ENCODE measurements at places on chromosomes 2 and 18.
A peak's percentile ranks its signal among the peaks of the same experiment; 100 is the strongest.

GRCh38 chr2:70733646-70734180 is 34.3 kb downstream of the ADD2 start:
- H3K4me3 ChIP-seq, result no peak overlapping the region
- H3K27me3 ChIP-seq, result peaks cover 5% of the 10 kb centered on the region
- DNase-seq, result no peak
- H3K27ac ChIP-seq, result no peak overlapping the region
- no peaks in the 10 kb centered on the region for H3K36me3 ChIP-seq
- no peaks in the 10 kb centered on the region for H3K4me1 ChIP-seq

DNA sequence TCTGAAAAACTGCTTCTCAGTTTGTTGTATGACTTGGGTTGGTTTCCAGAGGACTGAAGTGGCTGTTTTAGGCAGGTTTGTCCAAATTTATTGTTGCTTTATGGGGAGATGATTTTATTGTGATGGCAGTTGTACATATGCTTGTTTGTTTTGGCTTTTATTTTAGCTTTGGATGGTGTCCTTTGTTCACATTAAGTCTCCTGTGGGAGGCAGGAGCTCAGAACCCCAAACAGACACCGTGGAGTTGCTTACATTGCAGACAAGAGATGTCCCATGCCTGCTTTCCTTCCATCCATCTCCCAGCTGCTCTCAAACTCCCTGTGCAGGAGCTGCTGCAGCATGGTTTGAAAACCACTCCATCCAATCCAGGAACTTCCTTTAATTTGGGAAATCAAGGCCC is 414.7 kb downstream of the LPIN1 start:
- H3K4me1 ChIP-seq, result no peaks in the 10 kb centered on the region
- no peaks in the 10 kb centered on the region for H3K36me3 ChIP-seq
- H3K4me3 ChIP-seq, result no peak overlapping the region
- H3K27ac ChIP-seq, result no peak overlapping the region
- no peak for DNase-seq

GRCh38 chr2:10934979-10935350 is 23.2 kb downstream of the KCNF1 start:
- no peak overlapping the region for H3K27ac ChIP-seq
- no peak overlapping the region for H3K4me3 ChIP-seq
- H3K4me1 ChIP-seq, result no peaks in the 10 kb centered on the region

DNA sequence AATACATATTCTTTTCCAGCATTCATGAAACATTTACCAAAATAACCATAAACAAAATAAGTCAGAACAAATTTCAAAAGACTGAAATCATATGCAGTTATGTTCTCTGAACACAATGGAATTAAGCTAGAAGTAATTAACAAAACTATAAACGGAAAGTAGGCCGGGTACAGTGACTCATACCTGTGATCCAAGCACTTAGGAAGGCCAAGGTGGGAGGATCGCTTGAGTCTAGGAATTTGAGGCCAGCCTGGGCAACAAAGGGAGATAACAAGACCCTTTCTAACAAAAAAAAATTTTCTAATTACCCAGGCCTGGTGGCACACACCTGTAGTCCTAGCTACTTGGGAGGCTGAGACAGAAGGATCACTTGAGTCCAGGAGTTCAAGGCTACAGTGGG is 14.9 kb downstream of the ATAD2B start:
- H3K4me3 ChIP-seq, result no peak overlapping the region
- H3K36me3 ChIP-seq, result no peaks in the 10 kb centered on the region
- no peak for DNase-seq

DNA sequence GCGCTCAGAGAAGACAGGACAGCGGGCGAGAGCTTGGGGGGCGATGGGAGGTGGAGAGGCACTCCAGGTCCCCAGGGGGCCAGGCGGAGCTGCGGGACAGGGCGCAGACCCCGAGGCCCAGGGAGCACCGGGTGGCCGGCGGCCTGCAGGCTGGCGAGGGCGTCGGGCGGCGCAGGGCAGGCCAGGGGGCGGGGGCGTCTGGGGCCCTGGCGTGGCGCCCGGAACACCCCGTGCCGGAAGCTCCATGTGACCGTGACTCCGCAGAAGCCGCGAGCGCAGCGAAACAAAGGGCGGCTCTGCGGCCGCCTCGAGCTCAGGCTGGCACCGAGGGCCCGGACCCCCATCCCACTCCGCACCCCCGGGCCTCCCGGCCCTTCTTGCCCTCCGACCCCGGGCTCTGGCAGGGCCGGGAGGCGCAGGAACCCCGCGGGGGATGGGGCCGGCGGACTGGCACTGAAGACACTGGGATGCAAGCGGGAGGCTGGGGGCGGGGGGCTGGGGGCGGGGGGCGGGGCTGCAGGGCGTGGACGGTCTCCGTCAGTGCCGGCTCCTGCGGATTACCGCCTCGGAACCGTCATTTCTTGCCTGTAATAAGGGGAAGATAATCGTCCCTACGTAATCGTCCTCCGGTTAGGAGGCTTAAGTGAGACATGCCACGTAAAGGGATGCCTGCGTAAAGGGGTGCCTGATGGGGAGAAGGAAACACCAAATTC is 19.1 kb downstream of the SH2D6 start:
- peak overlapping the region; percentile 51 for H3K4me3 ChIP-seq
- H3K27me3 ChIP-seq, result no peaks in the 10 kb centered on the region
- DNase-seq, result peak; percentile 76

DNA sequence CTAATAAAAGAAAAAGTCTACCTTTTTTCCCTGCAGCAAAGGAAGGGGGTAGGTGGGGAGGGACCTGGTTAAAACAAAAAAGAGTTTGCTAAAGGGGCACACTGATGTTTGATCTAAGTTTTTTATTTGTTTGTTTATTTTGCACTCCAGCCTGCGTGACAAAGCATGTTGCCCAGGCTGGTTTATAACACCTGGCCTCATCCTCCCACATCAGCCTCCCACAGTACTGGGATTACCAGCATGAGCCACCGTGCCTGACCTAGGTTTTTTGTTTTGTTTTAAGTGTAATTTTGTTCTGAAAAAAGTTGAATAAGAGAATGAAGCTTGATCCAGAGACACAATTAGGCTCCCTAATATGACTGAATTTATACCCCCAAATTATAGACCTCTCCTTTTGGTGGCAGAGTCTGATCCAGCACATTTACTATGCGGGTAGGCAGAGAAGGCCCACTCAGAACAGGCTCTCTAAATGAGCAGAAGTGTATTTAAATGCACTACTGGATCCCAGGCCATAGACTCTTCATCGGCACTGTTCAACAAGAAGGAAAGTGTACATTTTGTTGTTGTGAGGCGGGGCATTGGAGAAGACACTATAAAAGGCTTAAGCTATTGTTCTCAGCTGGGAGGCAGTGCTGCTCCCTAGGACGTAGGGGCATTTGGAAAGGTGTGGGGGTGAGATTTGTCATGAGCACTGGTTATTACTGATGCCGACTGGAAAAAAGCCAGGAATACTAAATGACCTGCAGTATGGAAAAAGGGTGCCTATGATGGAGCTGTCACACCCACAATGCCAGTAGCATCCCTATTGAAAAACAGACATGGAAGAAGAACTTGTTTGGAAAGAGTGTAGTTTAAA is 32.4 kb downstream of the MRPS9 start:
- no peak overlapping the region for H3K4me3 ChIP-seq
- H3K27me3 ChIP-seq, result no peaks in the 10 kb centered on the region
- no peak for DNase-seq
- peaks cover 21% of the 10 kb centered on the region for H3K36me3 ChIP-seq

GRCh38 chr2:224982226-224982625 is 60.0 kb downstream of the DOCK10 start:
- H3K27me3 ChIP-seq, result no peaks in the 10 kb centered on the region
- no peak for DNase-seq
- no peak overlapping the region for H3K27ac ChIP-seq

- H3K4me3 ChIP-seq, result no peak overlapping the region
- no peaks in the 10 kb centered on the region for H3K4me1 ChIP-seq
- no peak for DNase-seq
- H3K27ac ChIP-seq, result no peak overlapping the region
These were observed 149.7 kb downstream of the EN1 start for GRCh38 chr2:118697781-118698180.

DNA sequence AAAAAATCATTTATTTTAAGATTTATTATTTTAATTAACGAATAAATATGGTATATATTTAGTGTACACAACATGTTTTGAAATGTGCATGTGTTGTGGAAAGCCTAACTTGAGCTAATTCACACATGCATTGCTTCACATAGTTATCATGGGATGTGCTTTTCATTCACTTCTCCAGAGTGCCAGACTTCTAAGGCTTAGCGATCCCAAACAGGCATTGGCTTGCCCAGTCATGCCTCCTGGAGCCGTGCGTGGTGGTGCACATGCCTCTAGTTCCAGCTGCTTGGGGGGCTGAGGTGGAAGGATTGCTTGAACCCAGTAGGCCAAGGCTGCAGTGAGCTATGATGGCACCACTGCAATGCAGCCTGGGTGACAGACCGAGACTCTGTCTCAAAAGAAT is 40.5 kb downstream of the ARHGEF4 start:
- H3K27me3 ChIP-seq, result no peaks in the 10 kb centered on the region
- H3K4me1 ChIP-seq, result no peaks in the 10 kb centered on the region
- H3K27ac ChIP-seq, result no peak overlapping the region
- no peak overlapping the region for H3K4me3 ChIP-seq
- no peaks in the 10 kb centered on the region for H3K36me3 ChIP-seq
